NCI-H510A (cell line): ENCODE measurements at places on chromosomes 4 and X.
A peak's percentile ranks its signal among the peaks of the same experiment; 100 is the strongest.

GRCh38 chr4:78022517-78022916 is 34.6 kb upstream of the FRAS1 start:
- DNase-seq: no peak

DNA sequence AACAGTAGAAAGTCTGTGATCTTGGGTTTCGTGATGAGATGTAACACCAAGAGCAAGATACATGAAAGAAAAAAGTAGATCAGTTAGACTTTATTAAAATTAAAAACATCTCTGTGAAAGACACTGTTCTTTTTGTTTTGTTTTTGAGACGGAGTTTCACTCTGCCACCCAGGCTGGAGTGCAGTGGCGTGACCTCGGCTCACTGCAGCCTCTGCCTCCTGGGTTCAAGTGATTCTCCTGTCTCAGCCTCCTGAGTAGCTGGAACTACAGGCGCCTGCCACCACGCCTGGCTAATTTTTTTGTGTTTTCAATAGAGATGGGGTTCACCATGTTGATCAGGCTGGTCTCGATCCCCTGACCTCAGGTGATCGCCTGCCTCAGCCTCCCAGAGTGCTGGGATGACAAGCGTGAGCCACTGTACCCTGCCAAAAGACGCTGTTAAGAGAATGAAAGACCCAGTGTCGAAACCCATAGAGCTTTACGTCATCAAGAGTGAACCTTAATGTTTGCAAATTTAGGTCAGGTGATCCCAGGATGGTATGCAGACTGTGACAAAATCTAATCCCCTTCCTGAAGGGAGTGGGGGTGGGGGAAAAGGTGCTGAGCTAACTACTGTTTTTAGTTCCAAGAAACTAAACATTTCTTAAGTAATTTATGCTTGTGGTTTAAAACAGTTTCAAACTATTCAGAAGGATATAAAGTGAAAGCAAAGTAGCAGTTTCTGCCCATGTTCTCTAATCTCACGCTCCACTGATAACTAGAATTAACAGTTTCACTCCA is 8.0 kb downstream of the OFD1 start:
- DNase-seq: no peak

DNA sequence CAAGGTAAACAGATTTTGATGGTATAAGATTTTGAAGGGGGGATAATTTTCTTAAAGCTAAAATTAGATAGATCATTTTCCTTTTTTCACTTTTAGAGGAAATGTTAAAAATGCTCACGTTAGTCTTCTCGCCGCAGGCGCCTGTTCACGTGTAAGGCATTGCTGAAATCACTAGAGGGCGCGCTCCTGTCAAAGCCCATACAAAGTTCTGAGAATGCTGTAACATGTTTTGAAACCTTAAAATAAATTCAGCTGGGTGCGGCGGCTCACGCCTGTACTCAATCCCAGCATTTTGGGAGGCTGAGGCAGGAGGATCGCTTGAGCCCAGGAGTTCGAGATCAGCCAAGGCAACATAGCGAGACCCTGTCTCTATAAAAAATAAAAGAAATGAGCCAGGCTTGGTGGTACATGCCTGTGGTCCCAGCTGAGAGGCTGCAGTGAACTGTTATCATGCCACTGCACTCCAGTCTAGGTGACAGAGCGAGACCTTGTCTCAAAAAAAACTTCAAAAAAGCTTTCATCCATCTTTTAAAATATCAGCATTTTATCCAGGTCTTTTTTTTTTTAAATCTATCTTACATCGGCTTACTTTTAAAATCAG is 138.0 kb downstream of the RBMX2 start:
- DNase-seq: peak; percentile 10

GRCh38 chrX:103831342-103831802 is 685 bp downstream of the RAB9B start:
- no peak for DNase-seq

DNA sequence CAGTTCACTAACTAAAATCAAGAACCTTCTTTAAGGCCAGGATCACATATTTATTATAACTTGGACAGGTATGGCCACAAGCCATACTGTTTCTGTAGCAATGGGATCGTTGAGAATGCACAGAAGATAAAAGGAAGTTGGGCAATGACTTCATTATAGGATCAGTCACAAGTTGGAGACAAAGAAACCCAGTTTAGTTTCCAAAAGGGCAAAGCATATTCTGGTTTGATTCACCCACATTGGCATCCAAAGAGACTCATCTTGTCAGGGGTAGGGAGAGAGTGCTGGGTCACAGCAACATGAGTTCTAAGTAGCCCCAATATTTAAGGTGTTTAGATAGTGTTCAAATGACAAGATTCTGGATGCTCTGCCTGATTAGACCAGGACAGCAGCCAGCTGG is 317.1 kb upstream of the GALNT7 start:
- DNase-seq: no peak

- DNase-seq: no peak
Observed at GRCh38 chr4:25489253-25489797, 112.3 kb downstream of the ANAPC4 start.

- no peak for DNase-seq
Observed at GRCh38 chr4:36399762-36400353, 118.4 kb downstream of the DTHD1 start.

DNA sequence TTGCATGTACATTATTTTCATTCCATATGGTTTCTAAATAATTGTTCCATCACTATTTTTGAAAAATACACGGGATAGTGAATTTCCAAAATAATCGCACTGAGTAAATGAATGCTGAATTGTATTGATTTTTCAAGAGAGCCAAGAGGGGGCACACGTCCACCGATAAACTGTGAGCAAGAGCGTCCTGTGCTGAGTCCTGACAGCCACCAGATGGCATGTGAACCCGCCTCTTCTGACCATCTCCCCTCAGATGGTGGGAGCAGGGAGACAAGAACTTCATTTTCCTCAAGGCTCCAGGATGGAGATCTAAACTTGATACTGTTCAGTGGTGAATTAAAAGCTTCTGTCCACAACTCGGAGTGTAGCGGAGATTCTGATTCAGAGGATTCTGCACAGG is 30.6 kb upstream of the IL9R start:
- DNase-seq: no peak

DNA sequence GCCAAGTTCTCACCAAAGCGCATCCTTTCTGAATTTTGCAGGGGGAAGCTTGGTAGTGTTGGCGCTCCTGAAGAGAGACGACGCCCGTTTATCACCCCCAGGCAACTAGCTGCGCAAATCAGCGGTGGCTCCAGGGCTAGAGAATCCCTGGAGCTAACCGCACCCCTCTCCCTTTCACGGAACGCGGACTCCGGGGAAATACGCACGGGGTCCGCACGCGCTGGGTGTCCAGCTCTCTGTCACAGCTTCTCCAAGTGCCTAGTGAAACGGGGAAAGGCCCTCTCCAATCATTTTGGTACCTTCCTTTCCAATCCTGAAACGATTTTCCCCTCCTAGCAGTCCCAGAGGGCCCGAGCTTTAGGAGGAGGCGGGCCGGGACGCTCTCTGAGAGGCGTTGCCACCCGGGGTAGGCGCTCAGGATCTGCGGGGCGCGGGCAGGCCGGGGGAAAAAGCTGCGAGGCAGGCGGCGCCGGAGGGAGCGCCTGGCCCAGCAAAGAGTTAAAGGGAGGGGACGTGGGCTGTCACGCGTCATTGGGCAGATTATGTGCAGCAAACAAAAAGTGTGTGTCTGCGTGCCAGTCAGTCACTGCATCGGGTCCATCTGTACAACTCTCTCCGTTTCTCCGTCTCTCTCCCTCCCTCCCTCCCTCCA is at the start of gene PRDM8:
Gene PRDM8 (plus strand): TSS at position 582 of the 652 bp plus-strand sequence. CDS start 2,578 bp downstream, outside the sequence.
- DNase-seq: no peak

DNA sequence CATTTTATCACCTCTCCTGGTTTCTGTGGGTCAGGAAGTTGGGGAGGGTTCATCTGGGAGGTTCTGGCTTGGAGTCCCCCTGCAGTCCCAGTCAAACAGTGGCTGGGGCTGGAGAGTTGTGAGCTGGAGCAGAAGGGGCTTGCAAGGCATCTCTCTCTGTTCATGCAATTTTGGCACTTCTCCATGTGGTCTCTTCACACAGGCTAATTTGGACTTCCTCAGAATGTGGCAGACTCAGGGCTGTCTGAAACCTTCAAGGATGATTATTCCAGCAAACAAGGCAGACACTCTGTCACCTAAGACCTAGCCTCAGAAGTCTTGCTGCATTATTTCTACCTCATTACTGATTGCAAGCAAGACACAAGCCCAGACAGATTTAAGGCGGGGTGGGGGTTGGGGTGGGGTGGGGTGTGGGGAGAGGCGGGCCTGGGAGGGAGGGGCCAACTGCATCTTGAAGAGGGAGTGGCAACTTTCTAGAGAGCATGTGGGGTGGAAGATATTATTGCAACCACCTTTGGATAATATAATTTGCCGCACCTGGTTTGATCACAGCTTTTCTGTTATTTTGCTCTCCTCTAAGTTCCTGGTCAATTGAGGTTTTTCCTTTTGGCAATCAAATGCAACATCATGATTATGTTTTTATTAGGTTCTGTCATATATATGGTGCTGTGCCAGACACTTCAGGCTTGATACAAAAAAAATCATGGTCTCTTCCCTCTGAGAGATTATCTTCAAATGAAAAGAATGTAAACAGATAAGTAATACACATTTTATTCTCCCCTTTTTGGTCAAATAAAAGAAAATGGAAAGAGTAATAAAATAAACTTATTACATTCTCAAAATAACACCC is 799.5 kb downstream of the RPA4 start:
- no peak for DNase-seq

GRCh38 chrX:97490656-97491055 is 606.9 kb downstream of the RPA4 start:
- DNase-seq: no peak

GRCh38 chr4:91057871-91058270 is 930.7 kb downstream of the CCSER1 start:
- no peak for DNase-seq

DNA sequence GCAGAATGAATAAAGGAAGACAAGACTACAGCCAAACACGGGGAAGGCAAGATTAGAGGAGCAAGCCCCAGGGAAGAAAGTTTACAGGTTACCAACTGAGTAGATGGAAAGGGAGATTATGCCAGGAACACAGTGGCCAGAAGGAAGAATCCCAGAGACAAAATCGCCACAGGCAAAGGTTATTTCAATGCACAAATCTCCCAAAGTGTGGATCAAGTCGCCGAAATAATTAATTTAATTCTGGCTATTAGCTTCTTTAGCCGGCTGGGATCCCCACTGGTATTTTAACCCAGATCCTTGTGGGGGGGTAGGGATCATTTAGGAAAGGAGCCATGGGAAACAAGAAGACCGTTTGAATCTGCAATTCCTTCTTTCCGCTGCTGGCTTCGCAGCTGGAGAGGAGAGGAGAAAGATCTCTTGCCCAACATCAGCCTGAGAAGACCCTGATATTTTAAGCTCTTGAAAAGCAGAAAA is 171.0 kb downstream of the DHX15 start:
- no peak for DNase-seq

- no peak for DNase-seq
Observed at GRCh38 chr4:41822325-41822724, 73.8 kb upstream of the PHOX2B start.

- DNase-seq: no peak
Observed at GRCh38 chr4:99207911-99208718, 10.9 kb downstream of the ADH6 start.

- DNase-seq: no peak
Observed at GRCh38 chrX:50988649-50989048, 78.1 kb downstream of the BMP15 start.

- no peak for DNase-seq
Observed at GRCh38 chr4:40838742-40839141, 89.0 kb downstream of the NSUN7 start.

- DNase-seq: no peak
Observed at GRCh38 chr4:152220201-152220666, 315.7 kb downstream of the FBXW7 start.

GRCh38 chrX:11648705-11649519 is 16.8 kb downstream of the ARHGAP6 start:
- DNase-seq: no peak

DNA sequence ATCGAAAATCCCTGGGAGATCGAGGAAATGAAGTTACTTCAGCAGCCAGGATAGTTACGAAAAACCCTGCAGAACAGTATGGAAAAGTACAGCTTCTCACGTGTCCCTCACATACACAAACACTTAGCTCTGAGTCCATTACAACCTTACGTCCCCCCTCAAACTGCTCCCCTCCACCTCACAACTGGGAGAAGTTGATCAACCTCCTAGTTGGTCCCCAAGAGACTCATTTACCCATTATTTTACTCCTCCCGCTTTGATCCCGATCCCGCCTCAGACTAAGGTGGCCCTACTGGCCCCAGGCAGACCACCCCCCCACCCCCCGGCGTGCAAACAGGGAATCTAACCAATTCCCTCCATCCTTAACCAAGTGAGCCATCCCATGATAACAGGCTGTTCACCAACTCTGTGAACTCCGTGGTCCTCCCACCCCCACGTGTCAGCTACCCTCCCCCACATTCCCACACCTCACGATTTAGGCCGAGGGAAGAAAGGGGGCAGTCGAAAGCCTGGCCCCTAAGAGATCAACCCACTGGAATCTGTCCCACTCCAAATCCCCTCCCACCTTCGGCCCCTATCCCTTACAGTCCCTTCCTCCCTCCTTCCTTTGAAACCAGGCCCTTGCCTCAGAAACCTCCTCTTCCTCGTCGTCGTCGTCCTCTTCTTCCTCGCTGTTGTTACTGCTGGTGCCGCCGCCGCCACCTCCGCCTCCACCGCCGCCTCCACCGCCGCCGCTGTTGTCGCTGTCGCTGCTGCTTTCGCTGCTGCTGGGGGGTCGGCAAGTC is 755 bp downstream of the ANKRD17 start:
- peak; percentile 16 for DNase-seq

- DNase-seq: peak; percentile 52
Observed at GRCh38 chrX:134604701-134605311, 53.5 kb downstream of the PLAC1 start.

- DNase-seq: no peak
Observed at GRCh38 chrX:14936561-14936960, 63.3 kb downstream of the MOSPD2 start.

- DNase-seq: no peak
Observed at GRCh38 chr4:74447636-74448233, 2.8 kb downstream of the AREG start.

DNA sequence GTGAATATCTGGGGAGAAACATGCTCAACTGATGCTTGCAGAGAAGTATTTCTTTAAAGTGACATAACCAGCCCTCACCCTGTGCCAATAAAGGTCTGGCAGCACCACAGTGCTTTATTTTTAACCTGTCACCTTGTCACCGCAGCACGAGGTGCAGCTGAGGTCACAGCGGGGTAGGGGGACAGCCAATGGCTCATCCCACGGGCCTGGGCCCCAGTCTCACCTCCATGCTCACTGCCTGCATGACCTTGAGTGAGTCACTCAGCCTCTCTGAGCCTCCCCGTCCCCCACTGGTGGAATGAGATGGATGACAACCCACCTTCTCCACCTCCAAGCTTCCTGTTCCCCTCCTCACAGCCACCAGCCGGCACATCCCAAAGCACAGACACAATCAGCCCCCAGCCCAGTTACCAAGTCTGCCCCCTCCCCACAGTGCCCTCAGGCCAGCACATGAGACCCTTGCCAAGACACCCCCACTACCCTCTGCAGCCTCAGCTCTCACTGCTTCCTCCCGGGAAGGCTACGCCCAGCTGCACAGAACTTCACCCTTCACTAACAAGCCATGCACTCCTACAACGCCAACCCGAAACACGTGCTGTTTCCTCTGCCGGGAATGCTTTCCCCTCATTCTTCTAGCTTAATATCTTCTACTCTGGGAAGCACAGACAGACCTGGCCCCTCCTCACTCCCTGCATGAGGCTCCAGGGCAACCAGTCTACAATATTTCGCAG is 24.9 kb upstream of the MAN2B2 start:
- no peak for DNase-seq
